ENCODE measurements at places on chromosomes 3 and 15.

- no peak for DNase-seq
These were observed 24.2 kb upstream of the SLC41A3 start for GRCh38 chr3:126107957-126108675.

DNA sequence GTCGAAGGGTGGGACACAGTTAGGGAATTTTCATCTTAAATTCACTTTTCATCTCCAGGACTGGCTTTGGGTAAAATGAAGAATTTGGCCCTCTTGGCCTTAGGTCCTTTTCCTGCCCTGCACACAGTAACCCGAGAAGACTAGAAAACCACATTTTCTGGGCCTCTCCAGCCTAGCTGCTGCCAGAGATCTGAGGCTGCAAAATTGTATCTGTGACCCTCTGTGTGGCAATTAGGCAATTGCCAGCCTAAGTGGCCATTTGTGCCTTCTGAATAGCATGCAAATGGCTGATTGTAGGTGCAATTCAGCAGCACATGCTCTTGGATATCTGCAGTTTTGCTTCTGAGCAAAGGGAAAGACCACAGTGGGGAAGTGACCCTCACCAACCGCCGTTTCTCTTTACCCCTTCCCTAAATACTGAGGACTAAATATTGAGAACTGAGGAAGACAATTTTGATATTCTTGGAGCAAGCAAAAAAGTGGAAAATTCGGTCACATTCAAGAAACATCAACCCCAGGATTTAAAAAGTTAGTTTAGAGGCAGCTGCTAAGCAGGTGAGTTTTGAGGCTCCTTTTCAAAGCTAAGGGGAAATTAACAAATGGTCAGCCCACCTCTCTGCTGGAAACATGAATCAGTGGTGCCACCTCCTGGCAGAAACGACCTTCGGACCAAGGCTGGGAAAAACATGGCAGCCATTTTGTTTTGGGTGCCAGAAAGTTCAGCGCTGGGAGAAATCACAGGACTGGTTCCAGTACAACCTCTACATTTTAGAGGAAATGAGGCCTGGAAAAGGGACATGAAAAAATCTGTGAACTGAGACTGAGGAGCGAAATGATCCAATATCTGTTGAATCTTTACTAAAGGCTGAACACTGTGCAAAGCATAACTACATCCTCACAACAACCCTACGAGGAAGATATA is 56.6 kb upstream of the PRTG start:
- peak; percentile 41 for DNase-seq

- no peak for DNase-seq
These were observed 3.0 kb downstream of the CFAP20DC start for GRCh38 chr3:59046839-59047238.

- DNase-seq = peak; percentile 94
These were observed 172.3 kb upstream of the TSC22D2 start for GRCh38 chr3:150235799-150236198.

DNA sequence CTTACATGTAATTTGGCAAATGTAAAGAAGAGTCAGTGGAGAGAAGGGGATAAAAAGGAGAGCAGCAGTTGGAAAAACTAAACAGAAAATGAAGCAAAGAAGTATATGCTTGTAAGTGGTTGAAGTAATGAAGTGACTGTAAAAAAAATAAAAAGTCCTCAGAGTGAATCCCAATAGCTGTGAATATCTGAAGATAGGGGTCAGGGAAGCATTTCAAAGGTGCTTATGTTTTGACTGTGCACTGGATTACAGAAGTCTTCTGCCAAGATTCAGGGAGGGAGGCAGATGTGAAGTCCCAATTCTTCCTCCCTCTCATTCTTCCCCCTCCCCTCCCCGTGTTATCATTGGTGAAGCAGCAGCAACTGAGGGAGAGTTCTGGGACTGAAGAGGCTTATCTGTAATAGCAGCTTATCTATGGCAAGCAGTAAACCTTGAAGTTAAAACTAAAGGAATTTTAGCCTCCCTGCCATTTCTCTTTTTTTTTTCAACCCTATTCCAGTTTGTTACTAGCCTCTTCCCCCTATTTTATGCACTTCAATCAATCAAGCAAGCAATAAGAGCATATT is 597.9 kb downstream of the IGSF11 start:
- DNase-seq = no peak

DNA sequence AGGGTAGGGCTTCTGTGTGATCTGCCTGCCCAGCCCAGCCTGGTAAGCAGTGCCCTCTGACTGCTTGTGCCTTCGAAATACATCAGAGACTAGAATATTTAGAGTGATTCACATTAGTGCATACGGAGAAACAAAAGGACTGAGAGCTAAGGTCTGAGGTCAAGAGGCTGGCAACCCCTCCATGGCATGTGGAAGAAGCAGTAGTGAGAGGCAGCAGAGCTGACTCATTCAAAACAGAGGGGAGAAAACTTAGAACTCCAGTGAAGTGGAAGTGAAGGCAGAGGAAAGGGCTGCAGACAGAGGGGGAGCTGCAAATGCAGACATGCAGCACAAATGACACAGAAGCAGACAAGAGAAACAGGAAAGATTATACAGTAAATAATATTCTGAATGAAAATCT is 61.6 kb downstream of the ULK4 start:
- DNase-seq = peak; percentile 9

DNA sequence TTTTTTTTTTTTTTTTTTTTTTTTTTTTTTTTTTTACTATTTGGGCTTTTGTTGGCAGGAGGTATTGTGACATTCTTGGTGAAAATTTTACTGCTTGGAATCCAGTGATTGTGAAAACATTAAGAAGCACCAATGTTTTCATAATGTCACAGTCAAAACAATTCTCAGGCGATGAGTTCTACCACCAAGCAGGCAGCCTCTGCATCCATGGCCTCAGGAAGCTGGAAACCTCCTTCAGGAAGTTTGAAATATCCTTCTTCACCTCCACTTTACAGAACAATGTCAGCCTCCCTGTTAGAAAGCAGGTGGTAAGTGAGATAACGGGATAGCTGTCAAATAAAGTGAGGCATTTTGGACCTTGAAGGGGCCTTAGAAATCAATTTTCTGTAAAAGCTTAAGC is 98.3 kb downstream of the MEX3B start:
- peak; percentile 75 for DNase-seq

- peak; percentile 89 for DNase-seq
These were observed 37.3 kb downstream of the ZBTB38 start for GRCh38 chr3:141405591-141405990.

GRCh38 chr3:125110016-125110875 is 54.4 kb upstream of the HEG1 start:
- DNase-seq = peak; percentile 99

- peak; percentile 67 for DNase-seq
These were observed 105.5 kb downstream of the NLGN1 start for GRCh38 chr3:173502983-173503568.

DNA sequence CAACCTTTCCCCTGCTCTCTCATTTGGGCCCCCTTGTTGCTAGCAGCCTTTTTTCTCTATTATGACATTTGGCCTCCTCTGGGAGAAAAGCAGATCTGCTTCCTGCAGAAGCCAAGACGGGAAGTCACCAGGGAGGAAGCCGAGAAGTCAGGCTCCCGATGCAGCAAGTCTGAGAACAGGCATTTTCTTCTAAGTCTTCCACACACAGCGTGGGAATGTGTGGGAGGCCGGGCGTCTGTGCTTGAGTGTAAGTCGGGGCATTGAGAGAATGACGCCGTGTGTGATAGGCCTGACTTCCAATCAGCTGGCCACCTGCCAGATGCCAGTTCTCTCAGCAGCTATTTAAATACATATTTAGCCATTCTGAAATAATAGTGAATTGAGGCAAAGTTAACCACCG is 75.8 kb upstream of the FAM98B start:
- DNase-seq = peak; percentile 13

- no peak for DNase-seq
These were observed 1.2 kb downstream of the KPNA1 start for GRCh38 chr3:122513386-122514122.

DNA sequence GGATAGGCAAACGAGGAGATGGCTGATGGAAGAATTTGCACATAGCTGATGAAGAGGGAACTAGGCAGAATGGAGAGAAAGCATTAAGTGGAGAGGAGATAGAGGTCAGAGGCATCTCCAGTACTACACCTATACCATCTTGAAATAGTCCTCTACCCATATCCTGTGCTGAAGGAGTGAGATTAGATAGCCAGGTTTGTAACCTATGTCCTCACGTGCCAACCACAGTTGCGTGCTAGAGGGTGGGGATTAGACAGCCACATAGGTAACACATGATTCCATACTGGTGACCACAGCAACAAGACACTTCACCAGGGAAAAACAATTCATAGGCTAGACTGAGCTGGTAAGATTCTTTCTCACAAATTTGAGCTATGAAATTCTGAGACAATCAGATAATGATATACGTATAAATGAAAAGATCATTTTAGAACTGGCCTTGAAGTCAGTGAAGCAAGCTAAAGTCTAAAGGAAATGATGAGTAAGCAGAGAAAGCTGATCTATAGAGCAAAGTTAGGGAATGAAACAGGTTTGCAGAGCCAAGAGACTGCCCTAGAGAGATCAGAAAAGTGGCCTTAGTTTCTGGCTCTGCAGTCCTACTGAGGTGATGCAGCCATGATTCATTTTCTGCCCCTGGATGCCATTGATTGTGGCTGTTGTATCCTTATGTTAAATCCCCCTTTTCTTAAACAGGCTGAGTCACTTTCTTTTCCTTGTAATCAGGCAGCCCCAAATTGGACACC is 17.7 kb downstream of the MYNN start:
- peak; percentile 15 for DNase-seq

- DNase-seq = peak; percentile 3
These were observed 150.4 kb downstream of the RTP4 start for GRCh38 chr3:187518616-187519015.

DNA sequence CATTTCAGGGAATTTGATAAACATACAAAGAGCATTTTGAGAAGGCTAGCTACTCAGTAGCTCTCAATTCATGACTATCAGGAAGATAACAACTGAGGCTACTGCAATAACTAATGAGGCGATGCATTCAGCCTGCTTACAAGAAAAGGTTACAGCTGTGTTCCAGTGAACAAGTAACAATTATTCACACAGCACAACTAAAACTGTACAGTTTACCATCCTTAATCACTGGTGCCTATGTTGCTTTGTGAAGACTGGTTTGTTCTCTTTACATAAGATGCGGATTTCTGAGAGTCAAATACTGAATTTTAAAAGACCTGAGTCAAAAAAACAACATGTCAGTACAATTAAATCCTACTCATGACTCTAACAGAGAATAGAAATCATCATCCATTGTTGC is 526.3 kb downstream of the OTOL1 start:
- DNase-seq = no peak

DNA sequence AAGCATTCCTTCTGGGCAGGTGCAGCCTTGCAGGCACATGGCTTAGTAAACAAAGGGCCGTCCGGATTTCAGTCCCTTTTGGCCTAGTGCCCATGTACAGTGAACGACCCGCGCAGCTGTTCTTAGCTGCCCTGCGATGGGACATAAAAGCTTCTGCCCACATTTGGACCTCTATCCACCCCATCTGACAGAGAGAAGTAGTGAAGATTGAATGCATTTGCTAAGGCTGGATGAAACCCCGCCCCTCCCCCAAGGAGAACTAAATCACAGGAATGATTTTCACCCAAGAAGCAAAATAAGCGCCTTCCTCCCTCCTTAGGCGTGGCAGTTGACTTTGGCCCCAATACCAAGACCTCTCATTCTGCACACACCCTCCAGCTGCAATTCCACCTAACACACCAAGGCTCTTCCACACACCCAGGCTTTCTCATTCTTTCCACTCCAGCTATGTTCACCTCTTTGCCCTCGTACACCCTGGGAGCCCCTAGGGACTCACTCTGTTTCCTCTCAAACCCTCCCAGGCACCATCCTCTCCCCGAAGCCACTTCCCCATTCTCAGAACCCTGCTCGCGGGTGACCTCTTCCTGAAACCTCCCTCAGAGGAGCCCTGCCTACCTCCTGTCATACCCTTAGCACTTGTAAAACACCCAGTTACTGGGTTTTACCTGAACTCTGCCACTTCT is 14.1 kb upstream of the HRH1 start:
- DNase-seq = peak; percentile 39

DNA sequence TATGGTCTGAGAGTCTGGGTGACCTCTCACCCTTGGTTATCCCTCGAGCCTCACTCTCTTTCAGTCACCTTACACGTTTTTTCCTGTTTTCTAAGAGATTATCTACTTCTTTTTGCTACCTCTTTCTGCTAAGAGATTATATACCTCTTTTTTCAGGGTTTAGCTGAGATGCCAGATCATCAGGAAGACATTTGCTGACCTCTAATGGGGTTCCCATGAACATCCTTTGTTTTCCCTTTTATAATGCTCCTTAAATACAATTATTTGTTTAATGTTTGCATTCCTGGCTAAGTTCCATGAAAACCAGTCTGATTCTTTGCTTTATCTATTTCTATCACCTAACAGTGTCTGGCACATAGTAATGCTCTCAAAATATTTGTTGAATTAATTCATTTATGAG is 39.6 kb downstream of the LEKR1 start:
- peak; percentile 34 for DNase-seq

DNA sequence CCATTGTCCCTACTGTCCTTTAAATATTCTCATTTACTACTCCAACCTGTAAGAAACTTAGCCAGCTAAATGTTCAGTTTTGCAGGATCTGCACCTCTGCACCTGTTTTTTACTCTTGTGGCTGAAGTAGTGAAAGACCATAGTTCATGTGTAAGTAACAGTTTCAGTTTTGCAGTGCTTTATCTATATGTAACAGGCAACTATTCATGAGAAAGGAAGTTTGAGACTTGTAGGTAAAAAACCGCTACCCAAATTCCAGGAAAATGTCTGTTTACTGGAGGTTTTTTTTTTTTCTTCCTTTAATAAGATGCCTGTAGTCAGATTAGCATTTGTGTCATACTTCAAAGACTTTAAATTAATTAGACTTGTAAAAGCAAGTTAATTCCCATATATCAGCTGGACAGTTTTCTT is 25.4 kb upstream of the MBNL1 start:
- no peak for DNase-seq

- DNase-seq = no peak
These were observed 117.7 kb upstream of the TP63 start for GRCh38 chr3:189513281-189514117.

- no peak for DNase-seq
These were observed 55.0 kb downstream of the GLCE start for GRCh38 chr15:69215314-69216035.

DNA sequence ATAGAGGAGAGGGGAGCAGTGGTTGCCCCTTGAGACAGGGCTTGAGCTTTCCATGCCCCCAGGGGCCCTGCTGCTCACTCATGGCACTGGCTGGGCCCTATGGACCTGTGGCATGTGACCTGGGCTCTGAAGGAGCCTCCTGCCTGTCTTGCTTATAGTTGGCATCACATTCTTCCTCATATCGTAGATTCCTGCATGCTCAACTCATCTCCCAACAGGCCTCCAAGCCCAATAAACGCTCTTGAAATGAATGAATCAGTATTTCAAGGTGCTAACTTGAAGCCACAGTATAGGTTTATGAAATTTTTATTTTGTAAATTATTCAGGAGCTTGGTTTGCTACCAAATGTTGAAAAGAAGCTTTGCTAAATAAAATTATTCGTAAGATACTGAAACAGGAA is 93.3 kb upstream of the SLC7A14 start:
- DNase-seq = no peak

DNA sequence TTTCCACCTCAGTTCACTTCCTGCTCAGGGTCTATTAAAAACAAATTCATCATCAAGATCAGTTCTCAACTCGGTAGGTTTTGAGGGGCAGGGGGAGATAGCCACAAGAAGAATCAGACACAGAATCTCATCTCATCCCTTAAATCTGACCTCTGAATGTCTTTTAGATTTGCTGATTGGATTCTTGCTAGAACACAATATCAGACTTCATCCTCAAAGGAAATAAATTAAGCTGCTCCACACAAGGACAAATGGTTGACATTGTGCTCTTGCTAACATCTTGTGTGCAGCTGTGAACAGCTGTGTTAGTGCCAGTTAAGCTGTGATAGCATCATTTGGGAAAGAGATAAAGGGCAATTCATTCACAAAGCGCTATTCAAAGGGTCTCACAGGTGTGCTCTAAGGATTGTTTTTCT is 184.0 kb upstream of the ADAMTS9 start:
- DNase-seq = no peak
